ENCODE measurements at places on chromosomes 11 and 22. TPM values are rescaled to one million over a fixed set of nuclear protein-coding genes. Genes with fewer than 3 reads are reported as not detected.

Gene KRTAP5-7
- not detected for total RNA-seq

Gene PHOX2A
- total RNA-seq = 5.6 TPM

Gene MOGAT2
- total RNA-seq = not detected

Gene APOL5
- not detected for total RNA-seq

- DNase-seq = no peak
These were observed 776.1 kb downstream of the BRD1 start for GRCh38 chr22:49051491-49052022.

- no peak for DNase-seq
These were observed 424.4 kb upstream of the CCDC179 start for GRCh38 chr11:23284631-23285030.

DNA sequence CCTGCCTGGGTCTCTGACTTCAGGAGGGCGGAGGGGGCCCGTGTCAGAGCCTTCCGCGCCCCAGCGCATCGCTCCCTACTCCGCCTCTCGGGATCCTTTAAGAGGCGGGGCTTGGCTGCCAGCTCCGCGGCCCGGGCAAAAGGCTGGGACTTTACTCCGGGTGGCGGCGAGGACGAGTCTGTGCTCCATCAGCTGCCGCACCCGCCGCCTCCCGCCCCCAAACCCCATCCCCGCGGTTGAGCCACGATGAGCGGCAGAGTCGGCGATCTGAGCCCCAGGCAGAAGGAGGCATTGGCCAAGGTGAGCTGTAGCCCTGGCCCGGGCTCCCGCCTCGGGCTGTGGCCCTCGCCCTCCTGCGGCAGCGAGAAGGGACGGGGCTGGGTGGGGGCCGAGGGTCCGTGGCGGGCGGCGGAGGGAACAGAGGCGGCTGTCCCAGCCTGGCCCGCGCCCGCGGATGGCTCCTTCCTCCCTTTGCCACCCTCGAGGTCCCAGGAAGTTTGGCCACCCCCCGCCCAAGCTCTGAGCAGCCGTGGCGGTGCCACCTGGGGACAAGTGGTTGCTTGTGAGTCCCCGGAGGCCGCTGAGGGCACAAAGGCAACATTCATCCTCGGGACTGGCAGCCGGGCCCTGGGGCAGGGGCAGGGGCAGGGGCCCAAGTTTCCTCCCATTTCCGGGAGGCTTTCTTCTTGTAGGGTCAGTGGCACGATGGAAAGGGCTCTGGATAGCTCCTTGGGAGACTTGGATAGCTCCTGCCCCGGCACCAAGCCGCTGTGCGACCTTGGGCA lies at the start of gene SEC14L2:
Gene SEC14L2 (plus strand): TSS at position 148 of the 785 bp plus-strand sequence. CDS start 99 bp downstream, at position 247.
- peak; percentile 45 for DNase-seq

GRCh38 chr22:26615149-26615548 lies 2.7 kb downstream of the CRYBB1 start:
- no peak for DNase-seq

- no peak for DNase-seq
These were observed 151.9 kb downstream of the DBX1 start for GRCh38 chr11:20008190-20008870.

GRCh38 chr11:4644233-4644632 lies 451 bp downstream of the OR51E1 start:
- DNase-seq = no peak

DNA sequence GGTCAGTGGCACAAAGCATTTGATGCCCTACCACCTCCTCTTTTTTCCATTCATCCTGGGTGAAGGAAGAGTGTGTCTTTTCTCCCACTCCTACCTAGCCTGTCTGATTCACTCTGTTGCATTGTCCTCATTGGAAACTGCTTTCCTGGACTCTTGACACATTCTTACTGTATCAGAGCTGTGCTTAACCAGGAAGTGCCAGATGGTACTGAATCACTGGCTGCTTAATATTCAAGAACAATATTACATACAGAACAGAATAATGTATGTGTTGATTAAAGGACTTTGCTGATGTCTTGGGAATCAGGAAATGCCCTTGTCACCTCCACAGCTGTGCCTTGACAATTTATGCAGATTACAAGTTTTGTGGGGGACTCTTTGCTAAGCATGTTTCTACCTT lies 44.4 kb downstream of the SVIP start:
- no peak for DNase-seq
